ENCODE measurements at places on chromosomes 7 and 10. TPM values are rescaled to one million over a fixed set of nuclear protein-coding genes. Genes with fewer than 3 reads are reported as not detected.

- H3K36me3 ChIP-seq = no peaks in the 10 kb centered on the region
- no peak for DNase-seq
- H3K27ac ChIP-seq = no peak overlapping the region
- H3K4me3 ChIP-seq = no peak overlapping the region
- H3K4me1 ChIP-seq = peaks cover 9% of the 10 kb centered on the region
Measured at GRCh38 chr10:37566332-37566731, 291.1 kb downstream of the ZNF248 start.

SPDYE2 gene
- 0.16 TPM for total RNA-seq

- H3K27ac ChIP-seq = no peak overlapping the region
- no peak for DNase-seq
- H3K4me1 ChIP-seq = peaks cover 6% of the 10 kb centered on the region
- H3K36me3 ChIP-seq = no peaks in the 10 kb centered on the region
Measured at GRCh38 chr10:31939797-31940708, 11.4 kb upstream of the ARHGAP12 start.

AUTS2 gene
- total RNA-seq = 8.6 TPM

SLC26A4 gene
- 0.30 TPM for total RNA-seq

DNA sequence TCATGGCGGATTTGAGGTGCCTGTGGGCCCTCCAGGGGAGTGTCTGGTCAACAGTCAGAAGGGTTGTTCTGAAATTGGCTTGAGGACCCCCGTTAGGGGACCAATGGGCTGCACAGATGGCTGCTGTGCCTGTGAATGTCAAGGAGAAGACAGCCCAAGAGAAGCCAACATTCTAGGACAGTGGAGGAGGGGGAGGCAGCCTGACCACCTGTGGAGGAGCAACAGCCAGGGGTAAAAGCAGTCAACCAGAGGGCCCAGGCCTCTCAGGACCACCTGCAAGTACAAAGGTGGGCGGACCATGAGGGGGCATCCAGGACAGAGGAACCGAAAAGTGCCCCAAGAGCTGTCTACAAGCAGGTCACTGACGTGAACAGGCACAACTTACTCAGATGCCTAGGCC is 76.6 kb downstream of the VSTM4 start:
- no peak overlapping the region for H3K4me3 ChIP-seq
- no peaks in the 10 kb centered on the region for H3K4me1 ChIP-seq
- peaks cover 5% of the 10 kb centered on the region for H3K36me3 ChIP-seq

GRCh38 chr7:112411186-112411795 is 39.0 kb upstream of the IFRD1 start:
- DNase-seq = no peak
- H3K27me3 ChIP-seq = no peaks in the 10 kb centered on the region
- H3K4me3 ChIP-seq = no peak overlapping the region
- peaks cover 5% of the 10 kb centered on the region for H3K4me1 ChIP-seq
- no peaks in the 10 kb centered on the region for H3K36me3 ChIP-seq

BBS9 gene
- total RNA-seq = 13.8 TPM

CYP26C1 gene
- not detected for total RNA-seq

OR6B1 gene
- total RNA-seq = not detected

TRPV5 gene
- total RNA-seq = not detected

GRCh38 chr10:580778-581177 is 108.7 kb downstream of the DIP2C start:
- peak overlapping the region; percentile 41 for H3K27ac ChIP-seq
- H3K27me3 ChIP-seq = no peaks in the 10 kb centered on the region
- DNase-seq = no peak
- no peak overlapping the region for H3K4me3 ChIP-seq
- no peaks in the 10 kb centered on the region for H3K36me3 ChIP-seq
- H3K4me1 ChIP-seq = no peaks in the 10 kb centered on the region

DNA sequence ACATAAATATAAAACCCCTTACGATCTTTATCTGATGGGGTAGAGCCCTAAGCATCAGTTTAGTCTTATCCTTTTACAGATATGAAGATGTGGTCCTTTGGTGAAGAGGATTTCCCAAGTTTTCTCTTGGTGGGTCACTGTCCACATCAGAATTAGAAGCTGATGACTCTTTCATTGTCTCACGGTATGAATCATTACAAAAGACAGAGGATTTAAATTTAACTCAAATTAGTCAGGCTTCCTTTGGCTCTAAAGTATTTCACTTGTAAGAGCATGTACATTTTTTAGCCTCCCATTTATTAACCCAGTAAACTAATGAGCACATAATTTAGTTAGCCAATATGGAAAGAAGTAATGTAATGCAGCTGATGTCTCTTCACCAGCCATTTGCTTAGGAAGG is 49.9 kb upstream of the TMEM26 start:
- no peak overlapping the region for H3K4me3 ChIP-seq
- DNase-seq = no peak
- H3K27ac ChIP-seq = no peak overlapping the region
- H3K4me1 ChIP-seq = no peaks in the 10 kb centered on the region
- H3K36me3 ChIP-seq = no peaks in the 10 kb centered on the region

GRCh38 chr7:146074195-146074765 is 42.3 kb upstream of the CNTNAP2 start:
- no peak overlapping the region for H3K4me3 ChIP-seq
- no peaks in the 10 kb centered on the region for H3K36me3 ChIP-seq
- no peaks in the 10 kb centered on the region for H3K27me3 ChIP-seq
- no peak for DNase-seq
- H3K4me1 ChIP-seq = no peaks in the 10 kb centered on the region

SOSTDC1 gene
- total RNA-seq = 5.9 TPM

CPED1 gene
- total RNA-seq = 13.8 TPM

UCN3 gene
- total RNA-seq = not detected

DNA sequence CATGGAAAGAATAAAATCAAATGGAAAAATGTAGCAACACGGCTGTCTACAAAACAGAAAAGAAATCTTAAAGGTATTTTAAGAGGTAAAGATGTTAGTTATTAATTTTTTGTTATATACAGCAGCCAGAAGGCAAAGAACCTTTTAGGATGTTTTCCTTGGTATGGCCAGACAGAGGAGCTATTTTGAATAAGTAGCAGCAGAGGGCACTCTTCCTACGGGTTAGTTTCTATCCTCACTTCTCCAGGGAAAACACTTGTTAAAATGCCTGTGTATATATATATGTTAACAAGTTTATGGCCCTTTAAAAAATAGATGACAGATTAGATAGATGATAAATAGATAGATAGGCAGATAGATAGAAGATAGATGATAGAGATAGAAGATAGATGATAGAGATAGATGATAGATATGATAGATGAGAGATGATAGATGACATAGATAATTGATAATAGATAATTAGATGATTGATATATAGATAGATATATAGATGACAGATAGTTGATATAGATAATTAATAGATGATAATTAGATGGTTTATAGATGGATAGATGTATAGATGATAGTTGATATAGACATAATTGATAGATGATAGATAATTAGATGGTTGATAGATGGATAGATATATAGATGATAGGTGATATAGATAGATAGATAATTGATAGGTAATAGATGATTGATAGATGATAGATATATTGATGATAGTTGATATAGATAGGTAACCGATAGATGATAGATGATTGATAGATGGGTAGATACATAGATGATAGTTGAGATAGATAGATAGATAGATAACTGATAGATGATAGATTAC is 57.8 kb upstream of the WIPF3 start:
- DNase-seq = no peak
